ENCODE measurements at places on chromosomes 2 and 18.

- no peak for DNase-seq
Observed at GRCh38 chr2:16454621-16455020, 211.0 kb downstream of the CYRIA start.

DNA sequence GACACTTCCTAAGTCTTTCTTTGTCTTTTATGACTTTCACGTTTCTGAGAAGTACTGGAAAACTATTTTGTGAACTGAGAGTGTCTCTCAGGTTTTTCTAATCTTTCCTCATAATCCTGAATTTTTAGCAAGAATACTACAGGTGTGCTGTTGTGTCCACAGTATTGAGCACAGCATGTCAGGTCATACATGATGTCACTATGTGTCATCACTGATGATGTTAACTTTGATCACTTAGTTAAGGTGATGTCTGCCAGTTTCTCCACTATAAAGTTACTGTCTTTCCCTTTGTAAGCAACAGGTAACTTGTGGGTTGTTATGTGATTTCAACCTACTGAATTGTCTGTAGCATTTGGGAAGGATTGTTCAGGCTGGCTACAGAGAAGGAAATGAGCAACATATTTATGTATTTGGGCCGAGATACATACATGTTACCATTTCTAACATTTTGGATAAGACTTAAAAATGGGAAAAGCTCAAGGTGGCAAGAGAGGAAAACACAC is 11.1 kb downstream of the MATN3 start:
- DNase-seq = no peak

- DNase-seq = no peak
Observed at GRCh38 chr18:39172695-39173421, 1607.3 kb upstream of the CELF4 start.

DNA sequence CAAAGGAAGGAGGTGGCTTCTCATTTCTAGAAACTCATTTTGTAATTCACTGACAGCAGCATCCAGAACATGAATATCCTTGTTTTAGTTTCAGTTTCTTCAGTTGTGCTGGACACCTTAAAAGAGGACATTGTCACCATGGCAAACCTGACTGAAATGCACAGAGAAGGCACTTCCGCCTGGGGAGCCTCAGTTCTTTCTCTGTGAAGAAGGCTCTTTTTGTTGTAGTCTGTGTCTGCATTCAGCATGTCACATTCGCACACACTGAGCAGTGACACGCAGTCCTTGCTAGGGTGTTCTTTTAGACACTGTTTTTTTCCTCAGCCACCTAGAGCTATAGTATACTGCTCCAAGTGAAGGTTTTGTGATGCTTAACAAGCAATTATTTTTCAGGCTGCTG is 9.5 kb upstream of the RPRM start:
- DNase-seq = no peak

DNA sequence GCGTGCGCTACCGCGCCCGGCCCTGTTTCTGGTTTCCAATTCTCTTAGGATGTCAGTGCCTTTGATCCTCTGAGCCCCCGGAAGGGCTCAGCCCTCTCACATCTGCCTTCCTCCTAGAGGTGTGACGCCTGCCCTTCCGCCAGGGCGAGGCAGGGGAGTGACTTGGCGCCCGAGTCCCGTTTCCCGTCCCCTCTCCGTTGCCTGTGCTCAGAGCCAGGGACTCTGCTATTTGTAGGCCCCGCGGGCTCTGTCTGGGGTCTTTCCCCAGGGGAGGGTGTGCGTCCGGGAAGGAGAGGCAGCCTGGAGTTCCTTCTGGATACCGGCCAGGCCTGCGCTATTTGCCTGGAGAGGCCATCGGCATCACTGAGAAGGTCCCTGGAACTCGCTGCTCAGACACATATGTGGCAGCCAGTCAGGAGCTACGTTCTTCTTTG is 103.7 kb upstream of the TAF1B start:
- peak; percentile 46 for DNase-seq

DNA sequence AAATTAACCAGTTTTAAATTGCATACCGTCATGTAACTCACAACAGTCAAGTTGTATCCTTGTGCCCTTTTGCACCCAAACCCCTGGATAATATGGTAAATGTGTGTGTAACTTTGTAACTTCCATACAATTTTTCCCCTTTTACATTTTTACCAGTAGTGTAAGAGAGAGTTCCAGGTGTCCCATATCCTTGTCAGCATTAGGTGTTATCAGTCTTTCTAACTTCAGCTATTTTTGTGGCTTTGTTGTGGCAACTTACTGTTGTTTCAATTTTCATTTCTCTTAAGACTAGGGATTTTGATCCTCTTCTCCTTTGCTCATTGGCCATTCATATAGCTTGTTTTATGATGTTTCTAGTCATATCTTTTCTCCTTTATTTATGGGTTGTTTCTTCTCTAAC is 94.6 kb downstream of the LCLAT1 start:
- no peak for DNase-seq

DNA sequence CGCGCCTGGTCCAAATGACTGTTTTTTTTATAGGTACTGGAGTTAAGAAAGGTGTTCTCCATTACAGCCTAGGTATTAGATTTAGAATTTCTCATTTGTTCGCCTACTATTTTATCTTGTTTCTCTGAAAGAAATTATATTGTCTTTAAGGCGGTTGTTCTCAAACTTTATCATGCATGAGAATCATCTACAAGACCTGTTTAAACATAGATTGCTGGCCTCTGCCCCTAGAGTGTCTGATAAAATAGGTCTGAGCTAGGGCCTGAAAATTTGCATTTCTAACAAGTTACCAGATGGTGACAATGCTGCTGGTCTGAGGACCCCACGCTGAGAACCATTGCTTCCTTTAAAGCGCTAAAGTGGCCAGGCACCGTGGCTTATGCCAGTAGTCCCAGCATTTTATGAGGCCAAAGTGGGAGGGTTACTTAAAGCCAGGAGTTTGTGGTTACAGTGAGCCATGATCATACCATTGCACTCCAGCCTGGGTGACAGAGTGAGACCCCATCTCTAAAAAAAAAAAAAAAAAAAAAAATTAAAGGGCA is 34.0 kb upstream of the RNF138 start:
- DNase-seq = no peak

- DNase-seq = no peak
Observed at GRCh38 chr18:77366720-77367641, 117.3 kb downstream of the GALR1 start.

- no peak for DNase-seq
Observed at GRCh38 chr2:236449167-236449761, 120.4 kb upstream of the ACKR3 start.

GRCh38 chr2:4972472-4972871 is 719.7 kb upstream of the SOX11 start:
- DNase-seq = no peak

GRCh38 chr2:10390369-10390801 is 57.7 kb downstream of the ODC1 start:
- DNase-seq = peak; percentile 74

DNA sequence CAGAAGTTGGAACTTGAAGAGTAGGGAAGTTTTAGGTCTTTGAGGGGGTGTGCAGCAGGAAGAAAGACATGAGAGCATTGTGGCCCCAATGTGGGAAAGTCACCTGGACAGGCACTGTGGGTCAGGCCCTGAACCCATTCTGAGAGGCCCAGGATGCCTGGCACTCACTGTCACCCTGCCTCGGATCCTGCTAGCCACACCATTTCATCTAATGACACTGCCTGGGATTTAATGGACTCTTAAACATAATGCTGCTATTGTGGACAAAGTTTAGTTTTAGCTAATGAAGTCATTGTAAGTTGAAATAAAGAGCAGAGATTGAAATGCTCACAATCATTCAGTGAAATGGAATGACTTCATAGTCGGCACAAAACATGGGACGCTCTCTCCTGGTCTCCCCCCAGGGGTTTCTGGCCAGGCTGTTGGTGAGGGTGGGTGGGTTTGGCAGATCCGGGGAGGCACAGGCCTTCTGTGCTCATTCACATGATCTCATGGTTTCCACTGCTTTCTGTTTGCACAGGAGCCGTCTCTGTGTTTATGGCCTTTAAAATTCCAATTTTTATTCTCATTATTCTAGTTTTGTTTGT is 141.8 kb upstream of the KLHL29 start:
- DNase-seq = no peak

- no peak for DNase-seq
Observed at GRCh38 chr18:35875566-35875965, 96.9 kb upstream of the RMP24 start.

GRCh38 chr18:76610933-76611749 is 116.1 kb upstream of the ZNF516 start:
- no peak for DNase-seq

DNA sequence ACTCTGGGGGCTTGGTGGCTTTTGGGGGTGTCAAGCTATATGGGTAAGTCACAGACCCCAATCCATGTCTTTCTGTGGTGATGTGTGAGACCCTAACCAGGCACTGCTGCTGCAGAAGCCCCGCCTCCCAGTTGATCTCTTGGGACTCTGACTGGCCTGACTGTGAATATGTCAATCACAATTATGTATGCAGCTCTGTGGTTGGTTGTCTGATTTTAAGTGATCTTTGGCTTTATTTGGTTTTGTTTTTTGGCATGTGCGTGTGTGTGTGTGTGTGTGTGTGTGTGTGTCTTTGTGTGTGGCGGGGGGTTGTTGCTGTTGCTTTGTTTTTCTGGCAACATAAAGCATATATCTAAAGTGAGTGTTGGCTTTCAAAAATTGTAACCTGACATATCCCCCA is 78.5 kb upstream of the GLS start:
- DNase-seq = no peak

DNA sequence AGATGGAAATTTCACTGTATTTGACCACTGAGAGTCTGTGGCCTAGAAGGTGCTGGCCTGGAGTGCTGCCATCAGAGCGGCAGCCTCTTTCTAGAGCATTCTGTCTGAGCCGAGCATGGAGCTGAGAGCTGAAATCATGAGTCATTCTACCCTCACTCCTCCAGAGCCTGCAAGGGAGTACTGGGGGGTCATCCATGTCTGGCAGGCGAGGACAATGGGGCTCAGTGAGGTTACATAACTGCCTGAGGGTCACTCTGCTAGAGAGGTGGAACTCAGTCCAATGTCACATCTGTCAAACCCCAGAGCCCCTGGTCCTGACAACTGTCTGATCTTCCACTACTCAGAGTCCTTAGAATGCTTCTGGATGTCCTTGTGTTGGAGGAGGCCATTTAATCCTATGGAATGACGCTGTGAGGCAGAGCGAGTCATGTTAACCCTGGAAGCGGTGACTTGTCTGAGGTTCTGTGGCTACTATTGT is 65.3 kb downstream of the HAUS1 start:
- DNase-seq = no peak

DNA sequence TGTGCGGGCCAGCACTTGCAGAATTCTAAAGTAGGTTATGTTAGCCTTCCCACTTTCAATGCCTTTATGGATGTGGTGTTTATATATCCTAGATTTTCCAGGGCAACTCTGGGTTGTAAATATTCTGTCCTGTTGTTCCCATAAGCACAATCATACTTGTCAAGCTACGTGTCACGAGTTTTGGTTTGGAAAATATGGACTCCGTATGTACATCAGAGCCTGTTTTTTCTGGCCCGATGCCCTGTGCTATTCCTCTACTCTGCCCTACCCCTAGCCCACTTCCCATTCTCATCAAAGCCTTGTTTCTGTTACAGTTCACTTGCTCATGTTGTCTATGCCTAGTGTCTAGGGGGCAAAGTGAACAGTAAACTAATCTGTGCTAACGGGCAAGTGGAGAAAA is 27.0 kb upstream of the ZEB2 start:
- peak; percentile 13 for DNase-seq

DNA sequence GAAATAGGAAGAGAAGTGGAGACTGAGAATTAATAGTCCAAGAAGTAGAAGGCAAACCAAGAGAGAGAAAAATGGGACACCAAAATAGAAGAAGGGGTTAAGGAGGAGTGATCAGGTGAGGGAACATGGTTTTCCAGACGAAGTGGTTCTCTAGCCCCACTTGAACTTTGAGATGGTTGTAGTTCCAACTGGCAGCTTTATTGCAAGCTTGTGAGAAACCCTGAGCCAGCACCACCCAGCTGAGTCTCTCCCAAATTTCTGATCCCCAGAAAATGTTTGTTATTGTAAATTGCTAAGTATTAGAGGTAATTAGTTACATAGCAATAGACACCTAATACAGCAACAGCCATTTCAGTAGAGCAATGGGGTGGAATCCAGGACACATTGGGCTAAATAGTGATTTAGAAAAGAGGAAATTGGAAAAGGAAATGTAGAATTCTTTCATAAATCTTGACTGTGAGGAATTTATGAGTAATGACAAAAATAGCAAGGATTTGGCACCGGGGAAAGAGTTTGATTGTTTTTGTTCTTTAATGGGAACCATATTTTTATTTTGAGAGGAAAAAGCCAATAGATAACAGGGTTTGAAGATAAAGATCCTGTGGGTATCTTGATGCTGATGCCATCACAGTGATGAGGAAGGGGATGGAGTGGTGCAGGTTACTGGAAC is 62.1 kb upstream of the XDH start:
- DNase-seq = no peak

GRCh38 chr2:224850081-224850480 is 133.9 kb upstream of the CCDC195 start:
- no peak for DNase-seq

DNA sequence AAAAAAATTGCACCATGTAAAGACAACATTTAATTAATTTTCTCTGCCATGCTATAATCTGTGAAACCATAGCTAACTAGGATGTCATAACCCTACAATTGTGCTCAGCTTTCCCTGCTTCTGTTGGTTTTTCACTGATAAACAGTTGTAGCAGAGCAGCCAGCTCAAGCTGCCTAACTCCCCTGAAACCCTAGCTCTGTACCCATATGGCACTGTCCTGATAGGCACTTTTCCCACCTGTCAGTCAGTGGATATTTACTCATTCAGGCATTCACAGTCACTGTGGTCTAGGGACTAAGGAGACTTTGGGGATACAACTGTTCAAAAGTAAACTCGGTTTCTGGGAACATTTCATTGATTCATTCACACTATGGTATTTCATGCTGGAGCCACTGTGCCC is 407.0 kb downstream of the DSEL start:
- no peak for DNase-seq

GRCh38 chr18:2114289-2114688 is 457.0 kb downstream of the METTL4 start:
- DNase-seq = no peak

GRCh38 chr2:152462779-152463178 is 127.8 kb downstream of the FMNL2 start:
- no peak for DNase-seq

- no peak for DNase-seq
Observed at GRCh38 chr2:102304268-102304667, 7.1 kb upstream of the IL1RL1 start.

DNA sequence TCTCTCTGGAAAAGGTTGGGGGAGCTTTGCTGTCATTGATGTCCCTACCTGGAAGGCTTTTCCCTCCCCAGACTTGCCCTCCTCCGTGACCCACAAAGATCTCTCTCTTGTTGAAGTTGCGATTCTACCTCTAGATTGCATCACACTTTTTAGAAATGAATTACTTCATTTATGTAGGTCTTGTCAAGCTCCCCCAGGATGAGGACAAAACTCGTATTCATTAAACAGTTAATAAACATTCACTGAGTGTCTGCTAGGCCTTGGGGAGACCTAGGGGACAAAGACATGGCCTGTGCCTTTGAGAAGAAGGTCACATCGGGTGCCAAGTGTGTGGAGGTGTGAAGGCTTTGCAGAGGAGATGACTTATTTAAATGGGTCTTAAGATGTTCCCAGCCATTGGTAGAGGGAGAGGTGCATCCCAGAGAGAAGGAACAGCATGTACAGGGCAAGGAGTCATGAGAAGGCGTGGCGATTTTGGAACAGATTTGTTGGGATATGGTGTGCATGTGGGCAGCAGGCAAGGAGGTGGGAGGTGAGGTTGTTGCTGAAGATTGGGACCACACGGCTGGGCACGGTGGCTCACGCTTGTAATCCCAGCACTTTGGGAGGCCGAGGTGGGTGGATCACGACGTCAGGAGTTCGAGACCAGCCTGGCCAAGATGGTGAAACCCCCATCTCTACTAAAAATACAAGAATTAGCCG is 9.8 kb upstream of the YWHAQ start:
- no peak for DNase-seq
